ENCODE measurements at places on chromosomes 7 and 10.

- H3K27ac ChIP-seq, result no peak within 1 kb of the TSS
- peaks cover 8% of the 10 kb centered on the region for H3K4me1 ChIP-seq
- peaks cover 4% of the 10 kb centered on the region for H3K27me3 ChIP-seq
- no peak for DNase-seq
These were observed at the start of gene SLC16A12 for GRCh38 chr10:89535171-89536012. TSS of gene SLC16A12 (minus strand) at chr10:89535594. CDS start at chr10:89462578, 73,016 bp downstream.

- H3K4me1 ChIP-seq, result no peaks in the 10 kb centered on the region
- H3K4me3 ChIP-seq, result no peak overlapping the region
- H3K27me3 ChIP-seq, result no peaks in the 10 kb centered on the region
- no peak overlapping the region for H3K27ac ChIP-seq
These were observed 30.7 kb upstream of the PLPP4 start for GRCh38 chr10:120426306-120426705.

- peaks cover 28% of the 10 kb centered on the region for H3K4me1 ChIP-seq
- H3K4me3 ChIP-seq, result peak overlapping the region; percentile 60
- no peak for DNase-seq
- H3K36me3 ChIP-seq, result no peaks in the 10 kb centered on the region
These were observed 73.9 kb downstream of the CXCL12 start for GRCh38 chr10:44310762-44311562.

DNA sequence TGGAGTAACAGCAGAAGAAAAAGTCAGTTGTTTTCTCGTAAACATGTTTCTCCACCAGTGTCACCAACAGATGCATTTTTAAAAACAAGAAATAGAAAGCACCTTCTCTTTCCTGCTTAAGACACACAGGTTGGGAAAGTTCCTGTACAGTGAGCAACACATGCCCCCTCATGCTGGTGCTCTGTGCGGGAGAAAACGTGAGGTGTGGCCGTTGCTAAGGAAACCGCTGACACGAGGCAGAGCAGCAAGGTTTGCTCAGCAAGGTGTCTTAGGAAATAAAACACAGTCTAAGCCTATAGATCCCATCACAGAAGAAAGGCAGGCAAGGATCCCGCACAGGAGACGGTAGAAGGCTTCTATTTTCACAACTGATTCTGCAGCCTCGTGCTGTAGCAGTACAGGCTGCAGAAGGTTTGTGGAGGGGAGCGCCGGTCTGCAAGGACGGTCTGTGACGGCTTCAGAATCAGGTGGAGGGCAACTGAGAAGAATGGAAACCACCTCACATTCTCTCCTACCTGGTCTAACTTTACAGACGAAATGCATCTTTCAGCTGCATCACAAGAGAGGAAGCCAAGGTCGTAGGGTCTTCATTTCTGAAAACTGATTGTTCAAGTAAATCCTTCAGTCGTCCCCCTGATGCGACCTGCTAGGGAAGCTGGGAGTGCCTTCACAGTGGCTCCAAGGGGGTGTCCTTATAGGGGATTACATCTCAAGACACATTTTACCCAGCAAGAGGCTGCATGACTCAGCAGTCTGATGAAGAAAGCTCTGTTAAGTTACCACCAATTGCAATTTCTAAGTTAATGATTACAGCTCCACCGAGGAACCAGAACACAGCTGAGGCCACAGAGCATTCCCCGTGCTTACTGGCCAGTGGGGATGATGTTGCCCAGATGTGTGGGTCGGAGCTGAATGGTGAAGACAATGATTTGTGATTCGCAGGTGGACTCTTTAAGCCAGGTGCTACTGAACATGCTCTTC, 150.7 kb upstream of the KLF14 start:
- H3K36me3 ChIP-seq, result no peaks in the 10 kb centered on the region
- peak overlapping the region; percentile 75 for H3K27ac ChIP-seq
- no peak for DNase-seq
- H3K4me1 ChIP-seq, result peaks cover 72% of the 10 kb centered on the region

Data from esophagus squamous epithelium (tissue), 5 donors.